ENCODE measurements at places on chromosomes 2 and 18. TPM values are rescaled to one million over a fixed set of nuclear protein-coding genes. Genes with fewer than 3 reads are reported as not detected.

ITGB1BP1 gene
- 28.4 TPM for total RNA-seq

TMEM17 gene
- total RNA-seq: 2.2 TPM

CXCR2 gene
- not detected for total RNA-seq

ASAP2 gene
- total RNA-seq: 72.8 TPM

PFN4 gene
- total RNA-seq: not detected

UGT1A10 gene
- total RNA-seq: not detected

LOXL3 gene
- 1.6 TPM for total RNA-seq

IGFBP2 gene
- total RNA-seq: 17.3 TPM

TCF4 gene
- total RNA-seq: 552 TPM

Measured in vein endothelial cell (primary cell).